ENCODE measurements at places on chromosomes 2 and 18. TPM values are rescaled to one million over a fixed set of nuclear protein-coding genes. Genes with fewer than 3 reads are reported as not detected.

DNA sequence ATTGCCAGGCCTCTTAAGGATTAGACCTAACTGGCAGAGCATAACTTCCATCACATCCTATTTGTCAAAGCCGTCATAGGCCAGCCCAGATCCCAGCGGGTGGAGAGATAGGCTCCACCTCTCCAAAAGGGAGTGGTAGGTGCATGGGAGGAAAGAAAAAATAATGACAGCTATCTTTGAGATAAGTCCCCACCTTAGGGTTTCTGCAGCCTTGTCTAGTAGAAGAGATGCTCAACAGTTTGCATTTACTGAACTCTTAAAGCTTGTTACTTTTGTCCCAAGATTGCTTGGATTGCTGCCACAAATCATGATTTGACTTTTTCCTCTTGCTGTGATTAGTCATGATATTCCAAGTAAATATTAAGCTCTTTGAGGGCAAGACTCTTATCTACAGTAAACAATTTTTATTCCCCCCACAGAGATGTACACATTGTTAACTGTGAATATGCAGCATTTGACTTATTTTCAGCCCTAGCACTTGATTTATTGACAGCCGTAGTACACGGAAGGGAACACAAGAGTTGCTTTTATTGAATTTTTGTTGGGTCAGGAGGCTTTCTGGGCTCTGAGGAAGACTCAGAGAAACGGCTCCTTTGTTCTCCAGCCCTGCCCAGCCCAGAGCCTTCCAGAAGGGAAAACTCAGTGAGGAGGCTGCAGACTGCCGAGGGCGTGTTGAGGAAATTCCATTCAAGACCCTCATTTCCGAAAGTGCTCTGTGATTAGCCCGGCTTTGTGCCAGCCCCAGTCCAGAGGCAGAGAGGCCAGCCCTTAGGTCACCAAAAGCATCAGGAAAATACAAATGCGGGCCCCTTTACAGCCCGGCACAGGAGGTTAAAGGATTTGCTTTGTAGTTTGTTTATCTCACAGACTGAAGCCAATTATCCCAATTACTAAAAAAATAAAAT, 75.5 kb upstream of the ZNF532 start:
- peak; percentile 55 for DNase-seq
- no peaks in the 10 kb centered on the region for H3K36me3 ChIP-seq
- peaks cover 46% of the 10 kb centered on the region for H3K4me1 ChIP-seq
- H3K27me3 ChIP-seq, result no peaks in the 10 kb centered on the region

DNA sequence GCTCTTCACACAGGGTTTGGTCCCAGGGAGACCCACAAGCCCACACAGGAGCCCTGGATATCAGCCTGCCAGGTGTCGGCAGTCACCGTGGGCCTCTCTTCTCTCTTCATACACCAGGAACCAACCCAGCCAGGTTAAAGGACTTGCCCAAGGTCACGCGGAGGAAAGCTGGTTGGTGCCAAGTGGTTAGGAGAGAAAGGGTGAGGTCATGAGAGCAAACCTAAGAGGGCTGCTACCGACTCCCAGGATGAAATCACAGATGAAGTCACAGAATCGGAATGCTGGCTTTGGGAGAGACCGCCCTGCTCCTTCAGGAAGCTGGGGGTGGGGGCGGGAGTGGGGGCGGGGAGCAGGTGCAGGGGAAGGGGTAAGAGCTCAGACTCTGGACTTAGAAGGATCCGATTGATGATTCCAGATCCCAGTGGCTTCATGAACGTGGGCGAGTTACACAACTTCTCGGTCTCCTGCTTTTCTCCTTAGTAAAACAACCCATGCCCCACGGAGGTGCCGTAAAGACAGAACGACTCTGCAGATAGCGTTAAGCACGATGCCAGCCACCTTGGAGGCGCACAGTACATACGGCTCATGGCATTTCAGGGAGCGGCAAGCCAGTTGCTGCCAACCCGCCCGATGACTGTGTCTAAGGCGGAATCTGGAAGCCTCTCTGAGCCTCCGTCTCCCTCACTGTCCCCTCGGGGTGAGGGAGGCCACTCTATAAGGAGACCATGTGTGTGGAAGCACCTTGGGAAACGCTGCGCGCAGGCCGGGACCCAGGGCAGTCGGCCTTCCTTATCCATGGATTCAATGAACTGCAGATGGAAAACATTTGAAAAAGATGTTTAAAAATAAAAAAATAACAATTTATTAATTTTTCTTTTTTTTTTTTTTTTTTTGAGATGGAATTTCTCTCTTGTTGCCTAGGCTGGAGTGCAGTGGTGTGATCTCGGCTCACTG, 23.0 kb upstream of the TAF1B start:
- DNase-seq, result no peak
- no peaks in the 10 kb centered on the region for H3K27me3 ChIP-seq
- H3K27ac ChIP-seq, result no peak overlapping the region
- no peaks in the 10 kb centered on the region for H3K4me1 ChIP-seq
- no peak overlapping the region for H3K4me3 ChIP-seq

GRCh38 chr18:61797696-61798590, 94.9 kb downstream of the RNF152 start:
- no peaks in the 10 kb centered on the region for H3K4me1 ChIP-seq
- H3K36me3 ChIP-seq, result no peaks in the 10 kb centered on the region
- H3K27ac ChIP-seq, result no peak overlapping the region
- no peak overlapping the region for H3K4me3 ChIP-seq
- no peak for DNase-seq

- no peak overlapping the region for H3K27ac ChIP-seq
- DNase-seq, result no peak
- no peak overlapping the region for H3K4me3 ChIP-seq
- H3K27me3 ChIP-seq, result no peaks in the 10 kb centered on the region
- H3K36me3 ChIP-seq, result no peaks in the 10 kb centered on the region
These were observed 162.3 kb downstream of the PHLPP1 start for GRCh38 chr18:62877411-62878221.

DNA sequence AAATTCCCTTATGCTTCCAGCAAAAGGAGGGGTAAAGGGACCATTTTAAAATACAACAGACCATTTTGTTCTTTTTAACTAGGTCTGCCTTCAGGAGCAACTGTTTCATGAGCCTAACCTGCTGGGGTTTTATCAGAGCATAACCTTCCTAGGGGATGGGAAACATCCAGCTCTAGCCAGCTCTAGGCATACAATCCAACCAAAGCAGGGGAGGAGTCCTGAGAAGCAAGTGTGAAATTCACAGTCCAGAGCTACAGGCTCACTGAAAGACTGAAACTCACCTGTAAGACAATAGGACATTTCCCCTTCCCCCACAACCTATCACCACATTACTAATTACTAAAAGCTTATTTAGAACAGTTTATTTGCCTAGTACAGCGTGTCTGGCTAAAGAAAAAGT, 1296.6 kb upstream of the DDX18 start:
- no peak overlapping the region for H3K4me3 ChIP-seq
- H3K27ac ChIP-seq, result no peak overlapping the region
- no peaks in the 10 kb centered on the region for H3K36me3 ChIP-seq
- no peaks in the 10 kb centered on the region for H3K27me3 ChIP-seq
- no peaks in the 10 kb centered on the region for H3K4me1 ChIP-seq

- peak; percentile 18 for DNase-seq
- H3K4me1 ChIP-seq, result peaks cover 4% of the 10 kb centered on the region
- peak within 1 kb of the TSS; percentile 94 for H3K4me3 ChIP-seq
- H3K36me3 ChIP-seq, result no peaks in the 10 kb centered on the region
- peaks cover 6% of the 10 kb centered on the region for H3K27me3 ChIP-seq
These were observed at the start of gene TYMS for GRCh38 chr18:657311-658000. Gene TYMS (plus strand): TSS chr18:657653. CDS start chr18:657743, 90 bp downstream.

DNA sequence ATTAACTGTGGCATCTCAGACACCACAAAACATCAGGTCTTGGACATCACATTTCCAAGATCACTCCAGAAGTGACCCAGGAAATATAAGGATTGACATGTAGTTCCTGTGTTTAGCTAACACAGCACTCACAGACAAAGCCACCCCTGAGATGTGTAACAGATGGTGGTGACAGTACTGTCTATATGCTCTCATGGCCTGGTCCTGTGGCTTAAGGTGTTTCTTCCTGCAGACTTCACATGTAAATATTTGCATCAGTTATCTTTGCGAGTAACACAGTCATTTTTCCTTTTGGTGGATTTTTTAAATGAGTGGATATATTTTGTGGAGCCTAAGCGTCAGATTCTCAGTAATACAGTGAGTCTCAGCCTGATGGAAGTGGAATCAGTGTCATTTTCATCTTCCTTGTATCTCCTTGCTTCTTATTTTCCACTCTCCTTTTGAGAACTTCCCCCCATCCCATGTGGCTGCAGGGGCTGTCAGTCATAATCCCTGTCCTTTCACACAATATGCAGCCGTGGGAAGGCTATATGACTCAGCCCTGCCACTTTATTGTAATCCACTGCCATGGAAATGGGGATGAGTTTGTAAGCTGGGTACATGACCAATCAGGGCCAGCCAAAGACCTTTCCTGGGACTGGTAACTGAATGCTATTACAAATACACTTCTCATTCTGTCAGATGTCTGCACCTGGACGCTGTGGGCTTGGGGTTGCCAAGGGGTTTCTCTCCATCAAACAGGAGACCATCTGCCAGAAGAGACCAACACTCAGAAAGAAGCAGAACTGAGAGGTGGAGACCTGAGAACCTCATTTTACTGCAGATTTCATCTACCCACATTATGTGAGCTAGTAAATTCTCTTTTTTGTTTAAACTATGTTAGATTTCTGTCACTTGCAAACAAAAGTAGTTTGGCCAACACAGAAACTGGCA, 74.3 kb downstream of the ICOS start:
- H3K4me3 ChIP-seq, result no peak overlapping the region
- no peaks in the 10 kb centered on the region for H3K36me3 ChIP-seq
- DNase-seq, result no peak
- H3K27ac ChIP-seq, result no peak overlapping the region

GRCh38 chr2:156325688-156326525, 6.6 kb downstream of the NR4A2 start:
- H3K27ac ChIP-seq, result no peak overlapping the region
- peaks cover 37% of the 10 kb centered on the region for H3K4me1 ChIP-seq
- H3K36me3 ChIP-seq, result peaks cover 5% of the 10 kb centered on the region
- H3K4me3 ChIP-seq, result no peak overlapping the region
- no peak for DNase-seq

- H3K27ac ChIP-seq, result no peak overlapping the region
- peaks cover 27% of the 10 kb centered on the region for H3K4me1 ChIP-seq
- H3K4me3 ChIP-seq, result no peak overlapping the region
- H3K36me3 ChIP-seq, result no peaks in the 10 kb centered on the region
- H3K27me3 ChIP-seq, result no peaks in the 10 kb centered on the region
These were observed 10.1 kb upstream of the TMEM185B start for GRCh38 chr2:120233292-120233691.

DNA sequence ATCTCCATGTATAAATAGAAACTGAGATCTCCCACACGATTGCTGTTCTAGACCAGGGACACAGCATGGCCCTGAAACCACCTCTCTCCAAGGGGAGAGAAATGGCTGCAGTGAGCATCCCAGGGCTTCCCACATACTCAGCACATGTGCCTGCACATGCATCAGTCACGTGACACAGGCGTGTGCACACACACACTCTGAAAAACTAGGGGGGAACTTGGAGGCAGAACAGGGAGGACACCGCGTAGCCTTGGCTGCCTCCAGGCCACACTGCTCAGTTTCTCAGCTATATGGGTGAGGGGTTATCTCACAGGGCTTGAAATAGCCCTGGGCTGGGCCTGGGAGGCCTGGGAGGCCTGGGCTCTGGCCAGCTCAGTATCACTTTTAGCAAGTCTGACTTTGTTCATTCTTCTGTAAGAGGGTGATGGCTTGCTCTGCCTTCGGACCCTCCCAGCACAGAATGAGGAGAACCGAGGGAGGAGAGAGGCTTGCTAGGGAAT, 66.9 kb downstream of the EMX1 start:
- no peak overlapping the region for H3K4me3 ChIP-seq
- peak; percentile 64 for DNase-seq
- peaks cover 18% of the 10 kb centered on the region for H3K4me1 ChIP-seq
- no peaks in the 10 kb centered on the region for H3K27me3 ChIP-seq
- H3K36me3 ChIP-seq, result peaks cover 25% of the 10 kb centered on the region
- H3K27ac ChIP-seq, result peak overlapping the region; percentile 77

DNA sequence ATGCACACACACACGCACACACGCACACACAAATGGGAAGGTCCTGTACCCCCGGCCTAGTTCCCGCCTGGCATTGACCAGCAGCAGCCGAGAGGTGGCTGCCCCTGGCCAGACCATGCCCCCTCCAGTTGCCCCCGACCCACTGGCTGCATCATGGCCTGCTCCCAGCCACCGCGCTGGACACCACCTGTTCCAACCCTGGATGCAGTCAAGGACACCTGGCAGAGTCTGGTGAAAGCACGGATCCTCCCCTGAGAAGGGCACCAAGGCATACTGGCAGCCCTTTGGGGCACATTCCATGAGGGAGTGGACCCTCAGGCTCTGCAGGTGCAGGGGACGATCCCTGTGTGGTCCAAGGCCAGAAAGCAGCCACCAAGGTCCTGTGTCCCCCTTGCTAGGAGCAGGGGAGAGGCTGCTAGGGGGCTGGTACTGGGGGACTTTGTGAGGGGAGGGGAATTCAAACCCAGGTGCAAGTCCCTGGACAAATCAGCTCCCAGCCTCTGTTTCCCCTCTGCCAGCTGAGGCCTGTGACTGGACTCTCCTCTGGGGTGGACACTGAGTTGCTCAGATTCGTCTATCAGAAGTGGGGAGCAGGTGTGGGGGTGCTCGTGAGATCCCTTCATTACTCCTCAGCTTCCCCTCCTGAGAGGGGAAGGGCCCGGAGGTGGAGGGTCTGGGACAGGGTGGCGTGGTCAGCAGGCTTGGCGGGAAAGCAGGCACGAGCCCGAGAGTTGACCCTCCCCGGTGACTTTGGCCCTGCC, 3.5 kb downstream of the ESPNL start:
- H3K27ac ChIP-seq, result no peak overlapping the region
- no peaks in the 10 kb centered on the region for H3K36me3 ChIP-seq
- H3K27me3 ChIP-seq, result no peaks in the 10 kb centered on the region
- H3K4me1 ChIP-seq, result no peaks in the 10 kb centered on the region
- DNase-seq, result no peak

- no peak for DNase-seq
- no peaks in the 10 kb centered on the region for H3K4me1 ChIP-seq
- no peak overlapping the region for H3K4me3 ChIP-seq
- no peaks in the 10 kb centered on the region for H3K27me3 ChIP-seq
- no peak overlapping the region for H3K27ac ChIP-seq
- H3K36me3 ChIP-seq, result no peaks in the 10 kb centered on the region
These were observed 638.4 kb upstream of the POU3F3 start for GRCh38 chr2:104215269-104216161.

DNA sequence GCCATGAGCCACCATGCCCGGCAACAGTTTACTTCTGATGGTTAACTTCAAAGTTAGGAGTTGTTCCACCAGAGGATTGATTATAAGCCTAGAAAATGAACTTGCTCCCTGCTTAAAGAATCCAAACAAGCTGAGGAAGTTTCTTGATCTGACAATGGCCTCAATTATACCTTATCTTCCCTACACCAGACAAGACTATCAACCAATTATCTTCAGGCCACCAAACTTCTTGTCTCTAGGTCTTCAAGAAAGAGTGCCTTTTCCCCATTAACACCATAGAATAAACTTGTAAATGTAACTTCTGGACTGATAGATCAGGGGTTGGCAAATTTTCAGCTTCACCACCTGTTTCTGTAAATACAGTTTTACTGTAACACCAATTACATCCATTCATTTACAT, 15.0 kb downstream of the ZC3H8 start:
- H3K4me3 ChIP-seq, result no peak overlapping the region
- no peaks in the 10 kb centered on the region for H3K27me3 ChIP-seq
- DNase-seq, result no peak
- H3K27ac ChIP-seq, result no peak overlapping the region
- no peaks in the 10 kb centered on the region for H3K4me1 ChIP-seq
- H3K36me3 ChIP-seq, result peaks cover 6% of the 10 kb centered on the region

Gene BOLL
- total RNA-seq, result 0.12 TPM

Gene HOXD13
- not detected for total RNA-seq

Gene CYP27C1
- not detected for total RNA-seq

Gene EPHA4
- total RNA-seq, result 17.3 TPM

Gene SCN9A
- total RNA-seq, result 0.92 TPM

Gene CABYR
- total RNA-seq, result not detected

Gene GCA
- total RNA-seq, result 19.4 TPM

Gene KCNE4
- total RNA-seq, result 0.28 TPM

Data from heart right ventricle (tissue), 16 donors.